ENCODE measurements at places on chromosomes 1 and 21.

DNA sequence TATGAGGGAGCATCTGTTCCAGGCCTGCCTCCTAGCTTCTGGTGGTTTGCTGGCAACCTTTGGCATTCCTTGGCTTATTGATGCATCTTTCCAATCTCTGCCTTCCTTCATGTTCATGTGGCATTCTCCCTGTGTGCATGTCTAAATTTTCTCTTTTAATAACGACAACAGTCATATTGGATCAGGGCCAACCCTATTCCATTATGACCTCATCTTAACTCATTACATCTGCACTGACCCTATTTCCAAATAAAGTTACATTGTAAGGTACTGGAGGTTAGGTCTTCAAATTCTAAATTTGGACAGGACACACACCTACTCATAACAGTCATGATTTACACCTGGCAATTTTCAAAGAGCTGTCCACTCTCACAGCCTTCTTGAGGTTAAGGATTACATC lies 117.2 kb upstream of the FGGY start:
- no peak for DNase-seq

GRCh38 chr1:212125654-212126053 lies 90.1 kb downstream of the DTL start:
- no peak for DNase-seq

GRCh38 chr1:208793861-208794345 lies 549.7 kb upstream of the PLXNA2 start:
- no peak for DNase-seq

GRCh38 chr1:205325334-205325884 lies 3.9 kb upstream of the NUAK2 start:
- DNase-seq = peak; percentile 64

- no peak for DNase-seq
Measured at GRCh38 chr1:108511764-108512163, 48.1 kb upstream of the EEIG2 start.

GRCh38 chr1:169648709-169649108 lies 18.8 kb upstream of the SELP start:
- DNase-seq = no peak

- no peak for DNase-seq
Measured at GRCh38 chr1:48652334-48652733, 124.4 kb downstream of the BEND5 start.

DNA sequence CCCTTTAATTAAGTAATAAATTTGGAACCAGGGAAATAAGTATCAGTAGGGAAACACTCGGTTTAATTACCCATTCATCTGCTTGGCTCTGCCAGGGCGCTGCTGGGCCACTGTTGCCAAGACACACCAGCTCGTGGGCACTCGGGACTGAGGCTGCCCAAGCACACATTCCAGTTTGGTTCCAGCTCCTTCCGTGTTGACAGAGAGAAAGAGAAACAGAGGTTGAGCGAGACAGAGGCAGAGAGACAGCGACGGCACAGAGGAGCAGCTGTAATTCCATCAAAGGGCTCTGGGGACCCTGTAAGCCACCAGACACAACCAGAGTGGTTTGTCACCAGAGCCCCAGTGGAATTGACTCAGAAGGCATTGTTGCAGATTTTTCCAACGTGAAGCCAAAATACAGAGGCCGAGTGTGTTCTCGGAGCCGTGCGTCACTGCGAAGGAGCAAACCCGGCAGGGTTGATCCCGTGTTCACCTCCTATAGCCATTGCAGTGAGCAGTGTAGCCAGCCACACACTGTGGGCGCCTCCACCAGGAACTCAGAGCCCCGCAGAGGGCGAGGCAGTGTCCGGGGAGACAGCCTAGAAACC lies 33.5 kb downstream of the SYF2 start:
- no peak for DNase-seq

DNA sequence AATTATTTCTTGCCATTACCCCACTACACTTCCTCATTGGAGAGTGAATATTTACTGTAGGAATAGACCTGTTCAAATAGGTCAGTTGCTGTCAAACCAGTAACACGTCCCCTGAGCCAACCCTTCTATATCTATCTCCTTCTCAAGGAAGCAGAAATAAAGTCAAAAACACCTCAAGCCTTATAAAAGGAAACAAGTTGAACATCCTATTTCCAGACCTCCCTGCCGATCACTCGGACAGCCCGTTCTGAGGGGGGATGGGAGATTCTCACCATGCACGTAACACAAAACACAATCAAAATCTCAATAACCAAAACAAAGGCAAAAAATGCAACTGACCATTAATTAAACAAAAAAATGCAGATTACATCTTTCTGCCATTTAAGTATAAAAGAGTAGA lies 121.5 kb upstream of the KRTAP19-8 start:
- no peak for DNase-seq

GRCh38 chr21:41328660-41329607 lies 12.3 kb downstream of the FAM3B start:
- DNase-seq = no peak

GRCh38 chr1:172900376-172900997 lies 150.3 kb downstream of the TNFSF18 start:
- DNase-seq = no peak

GRCh38 chr1:152109998-152110294 lies 5.3 kb downstream of the TCHH start:
- DNase-seq = no peak

- DNase-seq = no peak
Measured at GRCh38 chr1:2605509-2606395, 19.2 kb downstream of the PRXL2B start.

DNA sequence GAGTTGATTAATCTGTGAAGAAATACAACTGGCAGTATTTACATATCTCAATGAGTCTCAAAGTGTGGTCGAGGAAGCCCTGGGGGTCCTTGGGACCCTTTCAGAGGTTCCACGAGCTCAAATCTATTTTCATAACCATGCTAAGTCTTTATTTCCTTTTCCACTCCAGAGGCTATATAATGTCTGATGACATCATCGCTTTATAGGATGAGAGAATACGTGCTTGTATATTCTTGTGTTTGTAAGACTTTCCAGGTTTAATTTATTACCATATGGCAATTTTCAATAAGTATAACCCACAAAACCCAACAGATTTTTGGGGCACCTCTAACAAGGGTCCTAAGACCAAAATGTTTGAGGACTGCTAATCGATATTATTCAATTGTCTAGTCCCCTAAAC lies 1.4 kb upstream of the SLC19A2 start:
- DNase-seq = no peak
